ENCODE measurements at places on chromosomes 2 and 18.

GRCh38 chr2:102424754-102425153 lies 1.8 kb downstream of the IL18RAP start:
- no peak for DNase-seq

GRCh38 chr2:85744741-85745601 lies 8.8 kb upstream of the ATOH8 start:
- DNase-seq = peak; percentile 56

DNA sequence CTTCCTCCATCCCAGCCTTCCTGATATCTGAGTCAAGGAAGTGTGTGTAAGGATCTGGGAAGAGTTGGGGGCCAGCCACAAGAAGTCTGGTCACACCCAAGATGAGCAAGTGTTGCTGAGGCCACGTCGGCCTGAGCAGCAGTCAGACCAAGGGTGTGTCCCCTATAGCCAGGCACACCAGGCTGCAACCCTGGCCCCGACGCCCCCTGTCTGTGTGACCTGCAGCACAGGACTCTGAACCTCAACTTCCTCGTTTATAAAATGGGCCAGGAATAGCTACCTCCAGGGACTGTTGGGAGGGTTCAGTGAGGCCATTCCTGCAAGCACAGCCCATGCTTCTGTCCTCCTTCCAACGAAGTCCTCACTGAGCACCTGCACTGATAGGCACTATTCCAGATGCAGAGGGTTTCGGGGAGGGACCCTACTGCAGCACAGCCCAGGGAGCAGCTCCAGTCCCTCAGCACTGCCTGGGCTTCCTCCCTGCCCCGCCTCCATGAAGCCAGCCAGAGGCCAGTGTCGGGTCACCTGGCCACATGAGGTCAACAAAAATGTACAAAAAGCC lies 13.3 kb downstream of the LIMS2 start:
- DNase-seq = no peak

DNA sequence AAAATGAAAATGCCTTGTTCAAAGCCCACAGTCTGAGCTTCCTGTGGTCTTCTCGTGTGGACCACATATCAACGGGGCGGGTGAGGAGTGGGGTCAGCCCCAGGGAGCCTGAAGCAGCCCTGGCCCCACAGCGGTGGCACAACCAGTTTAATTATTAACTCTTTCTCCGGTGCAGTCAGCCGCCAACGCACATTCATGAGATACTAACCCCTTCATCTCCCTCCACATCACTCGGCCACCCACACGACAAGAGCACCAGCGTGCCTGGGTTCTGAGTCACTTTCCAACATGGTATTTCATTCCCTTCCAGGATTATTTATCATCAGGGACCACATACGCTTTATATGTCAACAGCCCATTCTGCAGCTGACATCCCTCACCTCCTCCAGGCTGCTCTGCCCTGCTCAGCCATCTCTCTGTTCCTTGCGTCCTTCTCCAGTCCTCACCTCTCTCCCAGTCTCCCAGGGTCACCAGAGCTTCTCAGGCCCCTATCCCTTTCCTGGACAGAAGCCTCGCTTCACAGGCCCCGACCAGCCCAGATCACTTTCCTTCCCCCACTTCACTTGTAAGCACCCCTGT lies 48.0 kb upstream of the ID2 start:
- DNase-seq = no peak

- DNase-seq = no peak
These were observed 19.6 kb downstream of the MSH2 start for GRCh38 chr2:47422560-47422959.

DNA sequence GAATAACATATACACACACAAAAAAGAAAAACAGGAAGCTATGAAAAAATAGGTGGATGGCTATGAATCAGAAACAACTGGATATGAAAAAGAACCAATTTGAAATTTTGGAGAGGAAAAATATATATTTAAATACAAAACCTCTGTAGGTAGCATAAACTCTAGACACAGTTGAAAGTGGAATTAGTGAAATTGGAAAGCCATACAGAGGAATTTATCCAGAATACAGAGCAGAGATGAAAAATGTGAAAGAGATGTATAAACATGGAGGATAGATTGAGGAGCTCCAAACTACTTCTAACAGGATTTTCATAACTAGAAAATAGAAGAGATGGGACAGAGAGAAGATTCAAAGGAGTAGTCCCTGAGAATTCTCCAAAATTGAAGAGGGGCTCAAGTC lies 168.8 kb downstream of the SEPTIN10 start:
- no peak for DNase-seq

GRCh38 chr2:1594123-1594372 lies 150.3 kb downstream of the PXDN start:
- DNase-seq = no peak

DNA sequence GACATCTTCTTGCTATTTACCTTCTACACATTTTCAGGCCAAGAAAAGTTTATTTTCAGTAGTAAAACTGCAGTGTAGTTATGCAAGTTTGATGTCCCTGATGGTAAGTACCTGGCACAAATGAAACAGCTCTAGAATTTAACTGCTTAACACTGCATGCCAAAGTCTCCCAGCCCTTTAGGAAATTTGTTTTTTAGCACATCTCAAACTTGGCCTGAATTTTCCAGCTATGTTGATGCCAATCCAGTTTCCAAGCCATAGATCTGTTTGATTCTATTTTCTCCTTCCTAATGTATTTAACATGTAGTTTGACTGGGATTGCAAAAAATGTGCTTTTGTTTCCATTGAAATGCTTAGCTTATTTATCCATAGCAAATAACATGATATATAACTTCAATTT lies 29.3 kb upstream of the ZNF385B start:
- peak; percentile 61 for DNase-seq

- DNase-seq = peak; percentile 73
These were observed 54.0 kb upstream of the SPATS2L start for GRCh38 chr2:200252265-200253067.

- DNase-seq = no peak
These were observed 47.5 kb upstream of the NEMP2 start for GRCh38 chr2:190582019-190582418.

DNA sequence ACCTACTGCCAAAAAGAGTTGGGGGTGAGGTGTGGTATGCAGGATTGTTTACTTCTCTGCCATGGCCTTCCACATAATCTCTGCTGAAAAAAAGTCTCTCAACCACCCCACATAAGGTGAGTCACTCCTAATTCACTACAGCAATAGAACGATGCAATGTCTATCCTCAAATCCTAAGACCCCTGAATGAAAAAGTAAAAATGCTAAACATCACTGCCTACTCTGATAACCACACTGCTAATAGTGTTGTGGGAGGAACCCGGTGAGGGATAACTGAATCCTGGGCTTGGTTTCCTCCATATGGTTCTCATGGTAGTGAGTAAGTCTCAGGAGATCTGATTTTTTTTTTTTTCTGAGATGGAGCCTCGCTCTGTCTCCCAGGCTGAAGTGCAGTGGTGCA lies 252.5 kb downstream of the PIEZO2 start:
- no peak for DNase-seq

GRCh38 chr2:8487461-8487932 lies 194.4 kb upstream of the ID2 start:
- DNase-seq = no peak

DNA sequence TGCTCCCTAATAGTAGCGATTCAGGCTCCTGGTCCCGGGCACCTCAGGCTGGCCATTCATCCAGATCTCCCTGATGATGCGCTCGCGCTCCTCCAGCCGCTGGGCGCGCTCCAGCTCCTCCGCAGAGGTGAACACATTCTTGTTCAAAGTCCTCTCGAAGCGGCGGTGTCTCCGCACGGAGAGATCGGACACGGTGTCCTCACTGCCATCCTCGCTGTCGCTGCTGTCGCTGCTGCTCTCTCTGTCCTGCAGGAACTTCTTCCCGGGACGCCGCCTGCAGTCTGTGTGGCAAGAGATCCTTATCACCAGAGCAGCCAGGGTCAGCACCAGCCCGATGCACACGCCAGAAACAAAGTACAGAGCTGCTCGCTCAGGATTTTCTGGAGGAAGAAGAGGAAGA lies 67.5 kb downstream of the EVA1A start:
- no peak for DNase-seq

All from hindlimb muscle (tissue), 1 donor.